ENCODE measurements at places on chromosomes 11 and 22.
A peak's percentile ranks its signal among the peaks of the same experiment; 100 is the strongest.

GRCh38 chr11:117759305-117759704, 37.7 kb downstream of the DSCAML1 start:
- DNase-seq, result no peak

DNA sequence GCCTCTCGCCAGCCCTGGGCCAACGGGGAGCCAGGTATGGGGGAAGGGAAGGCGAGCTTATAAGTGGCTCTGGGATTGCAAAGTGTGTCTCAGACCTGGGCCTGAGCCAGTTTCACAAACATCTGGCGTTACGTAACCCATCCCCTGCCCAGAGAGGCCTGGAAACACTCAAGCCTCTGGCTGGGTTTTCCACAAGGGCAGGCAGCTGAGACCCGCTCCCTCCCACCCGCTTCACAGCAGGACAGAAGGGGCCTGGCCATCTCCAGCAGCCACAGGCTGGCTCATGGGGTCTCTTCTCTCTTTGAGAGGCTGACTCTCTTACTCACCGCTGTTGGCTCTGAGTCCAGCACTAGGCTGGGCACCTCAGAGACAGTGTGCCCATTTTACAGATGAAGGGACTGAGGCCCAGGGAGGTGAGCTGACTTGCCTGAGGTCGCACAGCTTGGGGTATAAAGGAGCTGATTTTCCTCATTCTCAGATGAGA, 44.5 kb downstream of the TRIOBP start:
- peak; percentile 31 for DNase-seq

GRCh38 chr11:113593698-113594308, 112.3 kb downstream of the TMPRSS5 start:
- no peak for DNase-seq

GRCh38 chr22:16970446-16970845, 37.6 kb downstream of the GAB4 start:
- no peak for DNase-seq

- DNase-seq, result no peak
Observed at GRCh38 chr11:14949437-14950147, 22.6 kb downstream of the CALCA start.

- DNase-seq, result no peak
Observed at GRCh38 chr11:44777209-44778194, 50.7 kb downstream of the TSPAN18 start.

DNA sequence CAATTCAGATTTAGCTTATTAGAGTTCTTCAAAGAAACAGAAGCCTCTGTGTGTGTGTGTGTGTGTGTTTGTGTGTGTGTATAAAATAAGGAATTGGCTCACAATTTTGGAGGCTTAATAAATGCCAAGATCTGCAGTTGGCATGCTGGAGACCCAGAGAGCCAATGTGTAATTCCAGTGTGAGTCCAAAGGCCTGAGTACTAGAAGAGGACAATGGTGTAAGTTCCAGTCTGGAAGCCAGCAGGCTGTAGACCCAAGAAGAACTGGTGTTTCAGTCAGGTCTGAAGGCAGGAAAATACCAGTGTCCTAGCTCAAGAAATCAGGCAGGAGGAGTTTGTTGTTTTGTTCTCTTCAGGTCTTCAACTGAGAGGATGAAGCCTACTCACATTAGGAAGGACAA, 20.0 kb downstream of the TMEM135 start:
- no peak for DNase-seq

GRCh38 chr11:68338051-68338780, 25.8 kb downstream of the LRP5 start:
- peak; percentile 77 for DNase-seq

DNA sequence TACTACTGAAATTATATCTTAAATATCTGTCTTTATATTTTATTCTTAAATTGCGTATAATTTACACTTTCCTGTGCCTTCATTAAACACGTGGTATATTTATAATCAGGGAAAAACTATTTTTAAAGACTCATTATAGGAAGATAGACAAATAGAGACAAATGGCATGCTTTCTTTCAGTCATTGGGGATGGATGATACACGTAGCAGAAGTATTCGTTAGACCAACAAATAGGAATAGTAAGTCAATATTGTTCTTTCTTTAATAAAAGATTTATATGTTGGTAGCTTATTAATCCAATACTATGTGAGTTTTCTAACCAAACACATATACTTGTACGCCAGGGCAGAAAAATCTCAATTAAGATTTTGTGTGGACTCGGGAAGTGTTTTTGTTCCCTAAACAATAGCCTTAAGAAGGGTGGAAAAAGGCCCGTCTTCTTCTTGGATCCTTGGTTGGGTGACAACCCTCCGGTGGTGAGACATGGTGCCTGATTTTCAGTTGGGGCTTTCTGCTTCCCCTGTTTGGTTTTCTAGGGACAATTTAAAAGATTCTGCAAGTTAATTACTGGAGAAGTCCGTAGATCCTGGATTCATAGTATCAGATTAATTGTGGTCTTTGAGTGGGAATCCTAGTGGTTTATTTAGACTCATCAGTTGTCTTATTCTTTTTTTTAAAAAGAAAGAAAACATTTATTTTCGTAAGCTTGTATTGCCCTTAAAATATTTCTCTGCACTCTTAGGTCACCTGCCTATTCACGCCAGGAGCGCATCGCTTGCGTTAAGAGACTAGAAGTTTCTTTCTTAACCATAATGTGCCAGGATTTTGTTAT, 83.5 kb upstream of the WNT7B start:
- no peak for DNase-seq

DNA sequence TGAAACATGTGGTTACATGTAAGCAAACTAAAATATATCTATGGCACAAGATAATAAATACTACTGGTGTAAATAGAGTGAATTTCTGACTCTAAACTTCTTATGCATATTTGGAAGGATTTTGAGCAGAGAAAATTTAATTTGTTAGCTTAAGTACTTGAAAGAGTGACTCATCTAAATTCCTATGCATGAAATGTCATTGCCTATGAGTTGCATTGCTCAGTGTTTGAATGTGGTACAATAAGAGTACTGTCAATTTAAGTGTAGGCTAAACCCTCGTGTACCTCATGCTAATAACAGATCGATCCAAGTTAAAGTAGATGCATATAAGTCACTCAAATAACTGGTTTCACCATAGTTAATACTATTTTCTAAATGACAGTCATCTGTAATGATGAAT, 5.3 kb upstream of the CARD18 start:
- no peak for DNase-seq

- DNase-seq, result no peak
Observed at GRCh38 chr11:129086976-129087375, 105.1 kb downstream of the ARHGAP32 start.

DNA sequence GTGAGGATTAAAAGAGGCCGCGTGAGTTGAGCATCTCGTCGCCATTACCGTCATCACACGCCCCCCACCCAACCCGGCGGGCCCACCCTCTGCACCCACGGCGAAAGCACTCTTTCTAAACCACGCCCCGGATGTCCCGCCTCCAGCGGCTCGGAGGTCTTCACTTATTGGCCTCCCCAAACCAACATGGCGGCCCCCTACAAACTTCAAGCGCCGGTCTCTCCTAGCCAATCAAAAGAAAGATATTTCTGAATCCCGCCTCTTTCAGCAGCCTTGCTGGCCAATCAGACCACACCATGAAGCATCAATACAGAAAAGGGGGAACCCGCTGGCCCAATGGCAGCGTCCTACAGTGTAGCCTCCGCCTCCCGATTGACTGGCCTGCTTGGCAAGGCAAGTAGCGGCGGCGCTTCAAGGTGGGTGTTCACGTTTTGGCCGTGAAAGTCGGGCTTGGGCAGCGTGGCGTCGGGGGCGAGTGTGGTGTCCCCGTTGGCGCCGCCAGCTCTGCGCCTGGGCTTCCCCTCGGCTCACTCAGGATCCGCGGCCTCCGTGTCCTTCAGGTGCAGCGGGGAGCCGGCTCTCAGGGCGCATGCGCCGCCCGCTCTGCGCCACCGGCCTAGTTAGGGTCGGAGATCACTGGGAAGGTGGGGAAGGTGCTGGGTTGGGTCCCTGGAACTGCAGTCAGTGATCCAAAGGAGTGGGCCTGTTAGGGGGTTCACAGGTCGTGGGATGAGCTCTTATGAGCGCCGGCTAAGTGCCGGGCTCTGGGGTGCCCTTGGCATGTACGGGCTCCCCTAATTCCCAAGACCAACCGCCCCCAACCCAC, at the start of gene NDUFS8:
NDUFS8 (plus strand) TSS at position 364 of the 826 bp plus-strand sequence. CDS start 1,471 bp downstream, outside the sequence.
- DNase-seq, result peak; percentile 99

- DNase-seq, result no peak
Observed at GRCh38 chr11:45062974-45063635, 83.3 kb upstream of the PRDM11 start.

DNA sequence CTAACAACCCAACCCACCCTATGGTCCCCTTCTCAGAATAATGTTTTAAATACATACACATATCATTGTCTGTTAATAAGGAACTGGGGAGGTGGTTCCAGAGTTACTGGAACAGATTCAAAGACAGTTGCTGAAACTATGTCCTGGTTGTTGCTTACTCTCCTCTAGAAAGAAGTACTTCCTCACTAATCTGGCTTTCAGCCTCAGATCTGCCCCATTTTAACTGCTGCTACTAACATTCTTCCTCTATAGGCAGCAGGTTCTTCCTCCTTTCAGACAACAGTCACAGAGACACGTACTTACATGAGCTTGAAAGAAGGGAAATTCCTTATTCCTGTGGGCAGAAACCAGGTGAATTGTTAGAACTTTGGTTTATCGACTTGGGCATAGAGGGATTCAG, 8.1 kb upstream of the NEU3 start:
- DNase-seq, result no peak

GRCh38 chr11:18203723-18204122, 31.1 kb downstream of the MRGPRX4 start:
- DNase-seq, result no peak

- no peak for DNase-seq
Observed at GRCh38 chr22:47534804-47535410, 772.5 kb downstream of the TBC1D22A start.

- DNase-seq, result peak; percentile 90
Observed at GRCh38 chr11:125902927-125903710, at the start of gene PUS3. TSS of gene PUS3 (minus strand) at chr11:125903206. CDS start at chr11:125896284, 6,922 bp downstream.

- no peak for DNase-seq
Observed at GRCh38 chr11:119671561-119672015, 57.4 kb downstream of the NECTIN1 start.

- no peak for DNase-seq
Observed at GRCh38 chr11:1148752-1149180, 9.0 kb upstream of the MUC5AC start.

- DNase-seq, result peak; percentile 18
Observed at GRCh38 chr11:114026355-114026754, 33.2 kb upstream of the ZBTB16 start.

DNA sequence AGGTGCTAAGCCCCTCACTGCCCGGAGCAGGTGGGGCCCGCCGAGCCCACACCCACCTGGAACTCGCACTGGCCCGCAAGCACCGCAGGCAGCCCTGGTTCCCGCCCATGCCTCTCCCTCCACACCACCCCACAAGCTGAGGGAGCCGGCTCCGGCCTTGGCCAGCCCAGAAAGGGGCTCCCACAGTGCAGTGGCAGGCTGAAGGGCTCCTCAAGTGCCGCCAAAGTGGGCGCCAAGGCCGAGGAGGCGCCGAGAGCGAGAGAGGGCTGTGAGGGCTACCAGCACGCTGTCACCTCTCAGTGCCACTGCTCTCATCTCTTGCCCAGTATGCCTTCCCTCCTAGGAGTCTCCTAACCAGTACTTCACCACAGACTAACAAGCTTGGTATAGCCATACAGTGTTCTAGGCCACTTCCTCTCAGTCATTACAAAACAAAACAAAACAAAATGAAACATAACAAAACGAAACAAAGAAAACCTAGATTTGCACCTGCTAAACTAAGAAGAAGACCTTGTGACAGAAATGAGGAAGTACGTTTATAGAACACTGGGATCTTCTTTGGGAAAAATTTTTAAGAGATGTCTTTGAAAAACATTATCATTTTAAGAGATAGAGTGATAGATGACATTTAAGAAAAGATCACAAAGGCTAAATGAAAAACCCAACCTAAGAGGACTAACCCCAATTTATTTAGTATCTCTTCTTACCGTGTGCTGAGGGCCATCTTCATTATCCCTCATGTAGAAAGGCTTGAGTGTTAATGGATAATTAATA, 47.7 kb upstream of the GAB2 start:
- no peak for DNase-seq

DNA sequence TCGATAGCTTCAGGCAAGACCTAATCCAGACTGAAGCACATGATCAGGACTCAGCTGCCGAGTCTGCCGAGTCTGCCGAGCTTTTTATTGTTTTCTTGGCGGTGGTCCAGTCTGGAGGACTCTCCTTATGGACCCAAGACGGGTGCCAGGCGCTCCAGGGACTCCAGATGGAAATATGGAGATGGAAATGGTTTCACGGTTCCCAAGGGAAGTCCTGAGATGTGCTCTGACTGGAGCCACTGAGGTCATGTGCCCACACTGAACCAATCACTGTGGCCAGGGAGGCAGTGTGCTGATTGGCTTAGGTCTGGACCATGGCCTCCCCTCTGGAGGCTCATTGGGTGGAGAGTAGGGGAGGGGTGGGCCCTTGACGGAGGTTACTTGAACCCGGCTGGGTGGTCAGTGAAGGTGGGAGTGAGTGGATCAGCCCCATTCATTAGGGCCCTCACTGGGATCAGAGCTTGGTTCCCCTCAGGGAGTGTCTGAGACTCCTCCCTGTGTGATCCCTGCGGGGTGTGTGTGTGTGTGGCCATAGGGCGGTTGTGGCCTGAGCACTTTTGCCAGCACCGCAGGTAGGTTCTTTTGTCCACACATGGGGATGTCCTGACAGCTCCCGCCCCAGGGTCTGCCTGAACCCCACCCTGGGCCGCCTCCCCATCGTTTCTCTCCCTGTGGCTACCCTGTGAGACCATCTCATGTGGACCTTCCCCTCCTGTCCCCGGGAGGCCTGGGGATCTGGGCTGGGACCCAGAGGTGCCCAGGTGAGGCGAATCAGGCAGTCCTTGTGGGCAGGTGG, 14.0 kb downstream of the RPS6KA4 start:
- DNase-seq, result no peak

Measured in erythroblast (primary cell).